Left renal cortex interstitium (tissue), 4 donors: ENCODE measurements at places on chromosomes 5 and 9.

GRCh38 chr5:142515036-142515435 lies 170.9 kb downstream of the FGF1 start:
- no peak for DNase-seq

DNA sequence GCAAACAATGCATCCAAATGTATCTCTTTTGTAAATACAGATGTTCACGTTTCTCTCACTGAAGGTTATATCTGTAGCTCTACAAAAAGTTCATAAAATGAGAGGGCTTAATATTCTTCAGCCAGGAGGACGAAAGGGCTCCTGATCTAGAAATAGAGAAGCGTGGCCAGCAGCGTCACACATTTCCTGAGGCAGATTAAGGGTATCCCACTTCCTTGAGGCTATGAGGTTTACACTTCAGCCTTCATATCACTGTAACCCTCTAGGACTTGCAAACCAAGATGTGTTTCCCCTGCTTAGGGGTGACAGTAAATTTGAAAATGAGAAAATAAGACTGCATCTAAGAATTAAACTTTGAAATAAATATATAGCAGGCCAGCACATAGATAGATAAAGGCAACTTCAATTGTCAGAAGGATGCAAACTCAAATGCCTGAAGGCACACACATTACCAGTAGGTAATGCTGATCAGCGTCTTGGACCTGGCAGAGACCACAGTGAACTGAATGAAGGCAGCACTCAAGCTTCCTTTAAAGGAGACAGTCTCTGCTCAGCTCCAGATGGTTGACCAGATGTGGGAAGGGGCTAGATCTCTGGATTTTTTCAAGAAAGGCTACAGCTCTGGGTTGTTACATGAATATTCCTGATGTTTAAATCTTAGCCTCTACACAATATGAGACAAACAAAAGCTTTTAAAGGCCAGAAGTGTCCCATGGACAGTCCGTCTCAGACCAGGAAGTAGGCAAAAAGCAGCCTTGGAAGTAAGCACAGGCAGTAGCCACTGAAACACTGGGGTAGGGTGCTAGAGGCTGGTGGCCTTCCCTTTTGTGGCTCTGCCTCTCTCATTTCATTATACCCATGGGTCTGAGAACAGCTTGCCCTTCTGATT lies 197.7 kb downstream of the MCTP1 start:
- DNase-seq: no peak

GRCh38 chr5:83145241-83145640 lies 67.9 kb downstream of the XRCC4 start:
- DNase-seq: no peak

DNA sequence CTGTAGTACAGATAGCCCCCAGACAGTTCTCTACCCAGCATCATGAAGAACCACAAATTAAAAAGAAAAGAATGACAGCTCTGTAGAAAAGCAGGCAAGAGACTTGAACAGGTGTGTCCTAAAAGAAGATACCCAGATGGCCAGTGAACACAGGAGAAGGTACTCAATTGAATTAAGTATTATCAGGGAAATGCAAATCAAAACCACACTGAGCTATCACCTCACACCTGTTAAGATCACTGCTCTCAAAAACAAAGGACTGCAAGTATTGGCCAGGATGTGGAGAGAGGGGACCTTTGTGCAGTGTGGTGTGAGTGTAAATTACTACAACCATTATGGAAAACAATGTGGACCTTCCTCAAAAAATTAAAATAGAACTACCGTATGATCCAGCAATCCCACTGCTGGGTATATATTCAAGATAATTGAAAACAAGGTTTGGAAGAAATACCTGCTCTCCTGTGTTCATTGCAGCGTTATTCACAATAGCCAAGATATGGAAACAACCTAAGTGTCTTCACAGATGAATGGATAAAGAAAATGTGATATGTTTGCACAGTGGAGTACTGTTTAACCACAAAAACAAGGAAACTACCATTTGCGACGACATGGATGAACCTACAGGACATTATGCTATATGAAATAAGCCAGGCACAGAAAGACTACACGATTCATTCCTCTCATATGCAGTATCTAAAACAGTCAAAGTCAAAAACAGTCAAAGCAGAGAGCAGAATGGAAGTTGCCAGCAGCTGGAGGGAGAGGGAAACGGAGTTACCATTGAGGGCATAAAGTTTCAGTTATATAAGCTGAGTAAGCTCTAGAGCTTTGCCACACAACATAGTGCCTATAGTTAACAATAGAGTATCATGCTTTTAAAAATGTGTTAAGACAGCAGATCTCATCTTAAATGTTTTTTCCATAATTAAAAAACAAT lies 102.6 kb downstream of the WNK2 start:
- no peak for DNase-seq

DNA sequence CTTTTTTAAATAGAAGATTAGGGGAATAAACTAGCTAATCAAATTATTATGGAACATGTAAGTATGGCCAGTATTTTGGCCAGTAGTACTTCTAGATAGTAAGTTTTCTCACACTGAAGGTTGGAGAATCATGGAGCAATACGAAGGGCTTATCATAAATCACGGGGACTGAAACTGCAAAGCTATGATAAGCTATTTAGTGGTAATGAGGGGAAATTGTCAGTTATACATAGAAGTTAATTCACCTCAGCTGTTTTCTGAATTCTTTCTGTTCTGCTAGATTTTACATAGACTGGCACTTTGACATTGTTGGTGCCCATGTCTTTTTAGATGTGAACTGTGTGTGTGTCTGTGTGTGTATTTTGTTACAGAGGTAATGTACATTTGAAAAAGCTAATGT lies 34.5 kb upstream of the FAM151B start:
- DNase-seq: no peak

DNA sequence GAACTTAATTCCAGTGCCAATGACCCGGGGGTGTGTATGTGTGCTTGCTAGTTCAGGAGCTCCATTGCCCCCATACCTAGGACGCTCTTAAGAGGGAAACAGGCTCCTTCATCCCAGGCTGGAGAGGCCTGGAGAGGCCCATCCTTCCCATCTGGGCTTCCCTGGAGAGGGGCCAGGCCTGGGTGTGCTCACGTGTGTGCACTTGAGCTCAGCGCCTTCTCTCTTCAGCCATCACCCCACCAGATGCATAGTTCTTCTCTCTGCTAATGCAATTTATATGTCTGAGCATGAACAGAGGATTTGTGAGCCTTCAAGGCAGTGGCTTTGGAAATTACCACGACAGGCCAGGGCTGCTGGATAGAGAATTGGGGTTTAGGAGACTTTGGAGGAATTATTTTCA lies 48.6 kb upstream of the SHB start:
- no peak for DNase-seq

GRCh38 chr5:39209924-39210323 lies 9.4 kb downstream of the FYB1 start:
- no peak for DNase-seq

DNA sequence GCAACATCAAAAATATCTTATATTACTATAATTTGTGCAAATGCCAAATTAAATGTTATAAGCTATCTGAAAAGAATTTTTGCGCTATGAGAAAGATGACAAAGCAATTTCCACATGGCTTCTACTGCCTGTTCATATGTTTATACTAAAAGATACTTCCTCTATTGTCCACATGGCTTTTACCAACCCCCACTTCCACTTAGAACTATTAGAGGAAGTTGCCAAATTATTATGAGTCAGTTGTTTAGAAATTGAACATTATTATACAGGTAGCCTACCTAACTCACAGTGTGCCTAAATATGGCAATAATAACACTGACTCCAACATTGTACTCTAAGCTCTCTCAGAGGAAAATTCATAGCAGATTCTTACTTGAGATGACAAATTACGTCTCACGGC lies 37.6 kb upstream of the SLC27A6 start:
- no peak for DNase-seq

DNA sequence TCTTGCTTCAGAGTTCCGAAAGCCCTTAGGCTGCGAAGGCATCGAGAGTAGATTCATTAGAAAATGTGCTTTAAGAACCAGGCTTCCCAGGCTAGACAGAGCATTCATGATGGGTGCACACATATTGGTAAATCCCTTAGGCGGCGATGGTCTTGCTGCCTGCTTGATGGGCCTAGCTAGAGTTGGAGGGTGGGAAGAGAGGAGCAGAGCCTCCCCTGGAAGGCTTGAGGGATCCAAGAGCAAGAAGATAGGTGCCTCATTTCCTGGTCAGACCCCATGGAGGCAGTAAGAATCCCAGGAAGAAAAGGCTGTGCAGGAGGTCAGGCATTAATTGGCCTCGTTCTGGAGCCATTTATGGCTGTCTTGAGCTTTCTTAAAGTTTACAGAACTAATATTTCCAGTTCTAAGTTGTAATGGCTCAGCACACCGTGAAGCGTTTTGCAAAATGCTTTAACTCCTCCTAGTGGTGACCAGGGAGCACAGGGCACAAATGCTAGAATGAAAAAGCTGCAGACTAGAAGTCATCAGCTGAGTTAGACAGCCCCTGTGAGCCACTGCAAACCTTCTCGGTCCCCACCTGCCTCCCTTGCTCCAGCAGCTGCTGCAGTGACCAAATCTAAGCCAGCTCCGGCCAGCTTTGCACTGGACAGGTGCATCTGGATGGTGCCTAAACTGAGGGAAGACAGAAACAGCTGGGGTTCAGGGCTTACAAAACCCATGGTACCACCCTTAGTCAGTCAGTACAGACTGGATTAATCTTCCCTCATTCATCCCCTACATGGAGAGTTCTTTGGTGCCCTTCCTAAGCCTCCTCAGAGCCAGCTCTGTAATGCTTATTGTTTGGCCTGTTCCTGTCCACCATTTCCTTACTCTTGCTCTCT lies 14.7 kb downstream of the SLC45A2 start:
- no peak for DNase-seq

- no peak for DNase-seq
Observed at GRCh38 chr9:124814164-124814535, 37.2 kb downstream of the OLFML2A start.

GRCh38 chr5:127840198-127840524 lies 137.0 kb downstream of the CCDC192 start:
- DNase-seq: no peak

- no peak for DNase-seq
Observed at GRCh38 chr5:14097998-14098471, 45.1 kb upstream of the TRIO start.

DNA sequence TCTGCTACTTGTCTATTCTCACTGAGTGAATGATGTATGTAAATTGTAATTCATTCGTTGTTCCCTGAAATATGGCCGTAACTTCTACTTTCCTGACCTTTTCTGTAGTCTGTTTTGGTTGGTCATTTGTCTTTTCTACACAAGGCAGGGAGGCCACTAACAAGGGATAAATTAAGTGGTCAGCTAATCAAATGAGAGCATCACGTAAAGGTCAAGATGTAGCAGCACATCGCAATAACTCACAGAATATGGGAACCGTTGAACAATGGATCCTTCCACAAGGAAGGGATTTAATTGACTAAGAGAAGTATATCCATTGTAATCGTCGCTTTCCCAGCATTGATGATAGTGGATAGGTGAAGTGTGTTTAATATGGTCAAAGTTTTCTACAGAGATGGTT lies 171.1 kb downstream of the DMRT2 start:
- DNase-seq: no peak

- DNase-seq: no peak
Observed at GRCh38 chr9:36903541-36904435, 130.3 kb downstream of the PAX5 start.

- DNase-seq: no peak
Observed at GRCh38 chr5:4939042-4939781, 200.9 kb upstream of the ADAMTS16 start.

DNA sequence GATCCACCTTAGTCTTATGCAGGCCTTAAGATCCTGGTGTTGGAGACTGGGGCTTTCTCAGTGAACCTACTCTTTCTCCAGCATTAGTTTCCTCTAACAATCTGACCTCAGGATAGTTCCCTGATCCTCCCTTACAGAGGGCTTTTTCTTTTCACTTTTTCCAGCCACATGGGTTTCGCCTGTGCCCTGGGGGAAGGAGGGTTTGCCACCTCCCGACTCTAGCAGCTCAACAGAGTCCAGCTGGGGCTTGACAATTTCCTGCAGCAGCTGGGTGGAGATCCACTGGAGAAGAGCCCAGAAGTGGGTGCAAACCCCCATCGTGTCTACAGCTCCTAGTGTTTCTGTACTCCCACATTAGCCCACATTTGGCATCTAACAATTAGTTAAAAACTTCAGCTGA lies 7.6 kb upstream of the TMEM252 start:
- no peak for DNase-seq

- no peak for DNase-seq
Observed at GRCh38 chr5:68476854-68477253, 261.3 kb downstream of the PIK3R1 start.

DNA sequence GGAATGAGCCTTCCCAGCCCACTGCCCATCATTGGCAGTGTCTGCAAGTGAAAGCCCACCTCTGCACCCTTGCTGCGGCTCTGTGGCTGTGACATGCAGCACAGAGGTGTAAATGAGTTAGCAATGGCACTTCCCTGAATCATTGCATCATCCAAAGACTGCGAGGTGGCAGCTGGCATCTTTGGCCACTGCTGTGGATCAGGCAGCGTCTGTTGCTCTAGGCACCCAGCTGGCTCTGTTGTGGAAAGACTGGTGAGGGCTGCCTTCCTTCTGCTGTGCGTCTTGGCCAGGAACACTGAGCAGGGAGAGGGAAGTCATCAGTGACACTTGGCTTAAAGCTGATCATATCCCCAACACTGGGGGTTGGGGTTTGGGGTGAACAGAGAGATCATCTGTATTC lies 64.5 kb downstream of the MFAP3 start:
- DNase-seq: no peak

DNA sequence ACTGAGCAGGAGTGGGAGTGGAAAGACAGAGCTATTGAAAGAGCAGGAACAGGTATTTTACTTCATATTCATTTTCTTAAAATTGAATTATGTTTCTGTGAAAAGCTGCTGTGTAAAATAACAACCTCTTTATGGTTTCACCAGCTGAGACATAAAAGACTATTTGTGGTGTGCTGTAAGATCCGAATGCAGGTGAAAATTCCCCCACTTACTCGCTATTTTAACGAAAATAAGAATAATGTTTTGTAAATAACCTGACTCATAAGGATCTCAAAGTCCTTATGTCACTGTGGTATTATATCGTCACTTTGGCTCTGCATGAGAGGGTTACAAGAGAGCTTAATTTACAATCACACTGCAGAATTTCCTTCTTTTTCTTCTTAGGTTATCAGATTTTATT lies 65.3 kb upstream of the NFIB start:
- no peak for DNase-seq

DNA sequence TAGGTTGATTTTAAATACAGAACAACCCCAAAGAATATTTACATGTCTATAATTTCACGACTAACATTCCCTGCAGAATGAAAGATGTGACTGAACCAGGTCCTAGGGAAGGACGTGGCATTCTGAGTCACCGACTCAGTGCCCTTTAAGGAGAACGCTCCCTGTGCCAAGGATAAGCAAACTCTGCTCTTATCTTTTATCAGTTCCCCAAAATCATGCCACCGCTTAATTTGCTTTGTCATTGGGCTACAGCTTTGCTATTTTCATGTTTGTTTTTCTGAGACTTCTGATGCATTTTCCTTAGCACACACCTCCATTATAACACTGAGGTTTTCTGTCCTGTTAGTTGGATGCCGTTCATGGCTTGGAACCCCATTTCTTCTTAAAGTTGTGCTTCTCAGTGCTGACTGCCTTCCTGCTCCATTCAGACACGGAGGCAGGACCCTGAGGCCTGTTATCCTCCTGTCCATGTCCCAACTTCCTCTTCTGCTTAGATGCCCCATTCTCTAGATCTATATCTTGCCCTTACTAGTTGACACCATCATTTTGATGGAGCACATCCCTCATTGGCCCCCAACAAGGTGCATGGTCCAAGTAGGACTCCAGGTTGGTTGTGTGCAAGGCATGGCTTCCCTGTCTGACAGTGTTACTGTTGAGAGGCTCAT lies 11.2 kb upstream of the SEMA4D start:
- no peak for DNase-seq
